ENCODE measurements at places on chromosomes 12 and 14.

GRCh38 chr12:78641837-78642423 lies 222.6 kb upstream of the SYT1 start:
- DNase-seq = no peak

- no peak for DNase-seq
Observed at GRCh38 chr12:110636516-110636915, 22.6 kb downstream of the TCTN1 start.

GRCh38 chr12:25366122-25366521 lies 115.4 kb upstream of the KRAS start:
- no peak for DNase-seq

- DNase-seq = no peak
Observed at GRCh38 chr14:89544636-89545301, 127.7 kb upstream of the FOXN3 start.

DNA sequence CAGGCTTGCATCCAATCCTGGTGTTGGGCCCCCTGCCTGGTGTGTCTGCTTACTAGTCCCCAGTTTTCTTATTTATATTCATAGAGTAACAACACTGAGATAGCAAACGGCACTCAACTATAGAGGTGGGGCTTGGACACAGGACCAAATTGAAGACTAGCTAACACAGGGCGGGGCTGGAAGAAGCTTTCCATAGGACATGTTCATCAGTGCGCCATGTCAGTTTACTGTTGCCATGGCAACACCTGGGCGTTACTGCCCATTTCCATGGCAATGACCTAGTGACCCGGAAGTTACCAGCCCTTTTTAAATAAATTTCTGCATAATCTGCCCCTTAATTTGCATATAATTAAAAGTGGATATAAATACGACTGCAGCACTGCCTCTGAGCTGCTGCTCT lies 275.5 kb upstream of the TMEM132C start:
- DNase-seq = no peak

DNA sequence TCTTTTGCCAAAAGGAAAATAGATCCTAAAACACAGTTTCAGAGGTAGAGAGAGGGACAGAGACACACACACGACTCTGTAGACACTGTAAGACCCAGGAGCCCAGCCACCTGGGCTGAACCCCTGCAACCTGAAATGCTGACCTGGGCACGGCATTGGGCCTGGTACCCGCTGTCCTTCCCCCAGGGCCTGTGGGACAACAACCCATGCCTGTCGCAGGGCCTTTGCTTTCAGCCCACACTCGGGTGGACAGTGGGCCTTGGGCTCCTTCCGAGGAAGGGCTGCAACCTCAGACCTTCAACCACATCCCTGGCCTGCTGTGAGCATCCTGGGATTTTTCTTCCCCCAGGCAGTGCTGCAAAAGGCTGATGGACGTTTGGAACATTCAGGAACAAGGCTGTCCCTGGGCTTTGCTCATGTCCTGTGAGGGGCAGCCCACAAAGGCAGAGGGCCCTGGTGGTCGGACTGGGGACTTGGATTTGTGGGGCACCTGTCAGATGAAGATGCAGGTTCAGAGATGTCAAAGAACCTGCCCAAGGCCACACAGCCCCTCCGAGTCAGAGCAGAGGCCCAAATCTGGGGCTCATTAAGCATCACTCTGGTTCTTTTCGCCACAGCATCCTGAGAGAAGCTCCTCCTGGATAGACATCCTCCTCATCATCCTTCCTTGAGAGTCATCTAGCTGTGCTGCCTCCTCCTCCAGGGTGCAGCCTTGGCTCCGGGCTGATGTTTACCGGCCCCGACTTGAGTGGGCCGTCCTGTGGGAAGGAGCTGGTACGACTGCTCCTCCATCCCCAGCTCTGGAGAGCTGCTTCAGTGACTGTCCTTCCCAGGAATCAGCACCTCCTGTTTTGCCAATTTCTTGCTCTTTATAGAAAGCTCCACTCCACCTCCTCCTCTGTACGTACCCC lies 32.7 kb downstream of the CCDC92 start:
- DNase-seq = no peak

DNA sequence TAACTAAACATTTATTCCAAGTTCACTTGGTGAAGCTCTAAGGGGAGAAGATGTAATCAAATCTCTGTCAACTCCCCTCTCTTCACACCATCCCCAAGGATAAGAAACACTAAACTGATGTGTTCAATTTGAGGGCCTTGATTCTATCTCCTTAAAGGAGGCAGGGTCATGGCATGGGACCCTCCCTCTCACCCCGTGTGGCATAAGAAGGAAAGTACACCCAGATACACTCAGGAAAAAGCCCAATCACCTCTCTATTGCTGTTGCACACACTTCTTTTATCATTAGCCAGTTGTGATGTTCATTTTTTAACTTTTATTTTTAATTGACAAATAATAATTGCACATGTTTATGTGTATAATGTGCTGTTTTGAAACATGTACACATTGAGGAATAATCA lies 35.1 kb downstream of the WASHC3 start:
- DNase-seq = no peak
